ENCODE measurements at places on chromosomes 5 and 9.
A peak's percentile ranks its signal among the peaks of the same experiment; 100 is the strongest.

GRCh38 chr9:111842313-111842712 lies 47.6 kb upstream of the SHOC1 start:
- DNase-seq = no peak

- DNase-seq = peak; percentile 98
Measured at GRCh38 chr5:142201471-142201887, 92.9 kb downstream of the NDFIP1 start.

- no peak for DNase-seq
Measured at GRCh38 chr9:135582966-135583687, 21.6 kb downstream of the PAEP start.

DNA sequence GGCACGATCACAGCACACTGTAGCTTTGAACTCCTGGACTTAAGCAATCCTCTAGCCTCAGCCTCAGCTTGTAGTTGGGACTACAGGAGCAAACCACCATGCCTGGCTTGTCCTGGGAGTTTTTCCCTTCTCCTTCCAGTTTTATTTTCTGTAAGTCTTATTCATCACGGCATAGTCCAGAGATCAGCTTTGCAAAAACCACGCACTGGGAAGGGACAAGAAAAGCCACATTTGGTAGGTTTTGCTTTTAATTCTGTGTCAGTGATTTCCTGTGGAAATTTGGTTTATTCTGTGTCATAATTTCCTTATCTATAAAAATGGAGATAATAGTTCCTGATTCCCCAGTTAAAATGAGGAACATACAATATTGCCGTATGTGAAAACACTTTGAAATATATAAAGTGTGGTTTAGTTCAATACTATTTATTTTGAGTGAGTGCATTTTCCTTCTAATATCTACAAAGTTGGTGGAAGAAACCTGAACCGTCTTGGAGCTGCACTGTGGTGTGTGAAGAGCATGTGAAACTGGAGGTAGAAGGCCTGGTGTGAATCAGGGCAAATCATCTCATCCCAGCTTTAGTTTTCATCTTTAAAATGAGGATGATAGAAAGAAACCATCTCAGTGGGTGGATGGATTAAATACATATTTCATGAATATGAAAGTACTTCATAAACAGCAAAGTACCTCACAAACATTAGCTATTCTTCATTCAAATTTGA lies 92.8 kb upstream of the ELL2 start:
- no peak for DNase-seq

DNA sequence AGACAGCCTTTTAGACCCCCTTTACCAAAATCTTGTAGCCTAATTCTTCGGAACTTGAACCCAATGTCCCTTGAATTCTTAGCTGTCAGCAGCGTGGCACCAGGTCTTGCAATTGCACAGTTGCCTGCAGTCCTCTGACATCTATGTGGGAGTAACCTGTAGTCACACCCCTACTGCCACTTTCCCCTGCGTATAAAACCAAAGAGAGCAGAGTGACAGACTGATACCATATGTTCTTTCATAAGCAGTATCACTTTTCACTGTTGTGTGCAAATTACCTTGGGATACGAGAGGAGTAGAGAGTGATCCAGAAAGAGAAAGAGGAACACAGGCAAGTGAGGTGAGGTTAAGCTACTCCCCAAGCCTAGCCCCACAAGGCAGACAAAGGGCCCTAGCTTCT lies 364.3 kb upstream of the ADAMTSL1 start:
- DNase-seq = no peak

DNA sequence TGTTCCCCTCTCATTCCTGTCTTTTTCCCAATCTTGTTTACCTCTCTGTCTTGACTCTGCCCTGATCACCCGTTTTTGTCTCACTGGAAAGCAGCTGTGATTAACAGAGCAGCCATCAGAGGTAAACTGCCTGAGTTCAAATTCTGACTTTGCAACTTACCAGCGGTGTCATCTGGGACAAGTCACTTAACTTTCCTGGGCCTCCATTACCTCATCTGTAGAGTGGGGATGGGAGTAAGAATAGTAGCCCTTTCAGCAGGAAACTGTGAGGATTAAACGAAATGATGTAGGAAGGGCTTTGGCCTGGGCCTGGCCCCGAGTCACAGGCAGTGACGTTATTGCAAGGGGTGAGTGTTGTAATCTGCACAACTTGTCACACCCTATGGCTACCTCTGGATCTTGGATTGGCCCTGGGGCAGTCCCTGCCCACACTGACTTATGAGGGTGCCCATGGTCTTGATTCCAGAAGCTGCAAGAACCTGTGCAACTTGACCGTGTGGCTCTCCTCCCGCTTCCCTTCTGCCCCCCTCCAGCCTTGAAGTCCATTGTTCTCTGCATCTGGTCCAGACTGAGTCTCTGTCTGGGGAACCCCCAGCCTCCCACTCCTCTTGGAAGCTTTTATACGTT lies 657 bp upstream of the PCDH12 start:
- DNase-seq = no peak

DNA sequence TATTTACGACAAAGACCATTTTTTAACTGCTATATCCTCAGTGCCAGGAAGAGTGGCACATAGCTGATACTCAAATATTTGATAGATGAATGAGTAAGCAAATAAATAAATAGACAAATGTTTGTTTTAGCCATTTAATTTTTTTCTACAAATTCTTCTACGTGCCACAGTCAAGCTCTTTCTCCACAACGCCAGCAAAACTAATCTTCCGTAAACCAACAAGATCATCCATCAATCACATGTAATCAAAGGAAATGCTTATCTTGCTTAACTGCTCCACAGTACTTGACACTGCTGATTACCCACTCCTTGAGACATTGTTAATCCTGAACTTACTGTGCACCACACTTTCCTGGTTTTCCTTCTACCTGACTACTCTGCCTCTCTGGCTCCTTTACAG lies 136.7 kb downstream of the EDIL3 start:
- no peak for DNase-seq

- no peak for DNase-seq
Measured at GRCh38 chr9:216866-217265, 2.2 kb downstream of the DOCK8 start.

- DNase-seq = no peak
Measured at GRCh38 chr9:70390933-70391341, 23.5 kb downstream of the KLF9 start.

- no peak for DNase-seq
Measured at GRCh38 chr5:88925692-88926490, 42.9 kb upstream of the MEF2C start.
